ENCODE measurements at places on chromosomes 6 and 20.

- no peak for DNase-seq
Measured at GRCh38 chr6:16766043-16766536, 4.8 kb upstream of the ATXN1 start.

GRCh38 chr6:142854589-142855488 lies 90.1 kb downstream of the HIVEP2 start:
- DNase-seq, result no peak

DNA sequence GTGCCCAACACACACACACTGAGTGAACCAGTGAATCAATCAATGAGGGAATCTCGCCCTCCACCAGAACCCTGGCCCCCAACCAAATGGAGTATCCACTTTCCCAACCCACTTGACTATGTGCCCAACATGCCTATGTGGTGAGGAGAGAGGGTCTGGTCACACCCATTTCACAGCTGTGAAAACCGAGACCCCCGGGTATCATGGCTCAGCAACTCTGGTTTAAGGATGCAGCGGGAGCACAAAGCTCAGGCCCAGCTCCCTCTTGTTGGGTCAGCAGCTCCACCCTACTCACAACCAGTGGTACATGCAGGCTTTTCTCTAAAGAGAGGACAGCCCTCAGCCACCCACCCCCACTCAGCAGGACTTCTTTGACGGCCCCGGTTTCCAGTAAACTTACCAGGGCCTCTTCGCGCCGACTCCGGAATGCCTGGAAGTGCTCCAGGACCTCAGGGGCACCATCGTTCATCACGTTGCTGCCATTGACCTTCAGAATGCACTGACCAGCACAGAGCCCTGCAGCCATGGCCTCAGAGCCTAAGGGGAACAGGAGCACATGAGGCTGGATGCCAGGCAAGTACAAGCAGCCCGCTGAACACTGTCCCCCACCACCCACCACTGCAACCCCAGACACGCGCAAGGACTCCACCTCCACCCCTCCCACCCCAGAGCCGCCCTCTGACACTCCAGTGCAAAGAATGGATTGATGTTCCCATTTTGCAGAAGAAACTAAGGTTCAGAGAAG lies 174.7 kb downstream of the PREX1 start:
- DNase-seq, result no peak

DNA sequence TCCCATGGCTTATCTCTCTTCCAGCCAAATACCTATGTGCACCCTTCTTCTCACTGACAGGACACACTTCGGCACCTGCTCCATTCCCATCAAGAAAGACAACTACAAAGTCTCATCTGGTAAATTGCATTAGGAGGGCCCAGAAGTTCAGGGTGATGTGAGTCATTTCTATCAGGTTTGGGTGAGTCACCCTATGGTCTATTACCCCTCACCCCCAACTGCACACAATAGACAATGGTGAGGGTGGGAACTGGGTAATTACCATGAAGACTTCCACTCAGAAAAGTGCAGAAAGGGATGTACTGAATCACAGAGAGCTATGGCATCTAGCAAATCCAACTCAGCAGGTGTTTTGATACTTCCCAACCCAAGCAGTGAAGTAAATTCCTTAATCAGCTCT lies 54.8 kb downstream of the OPN5 start:
- DNase-seq, result no peak

- no peak for DNase-seq
Measured at GRCh38 chr6:89612121-89612520, 26.4 kb downstream of the LYRM2 start.

DNA sequence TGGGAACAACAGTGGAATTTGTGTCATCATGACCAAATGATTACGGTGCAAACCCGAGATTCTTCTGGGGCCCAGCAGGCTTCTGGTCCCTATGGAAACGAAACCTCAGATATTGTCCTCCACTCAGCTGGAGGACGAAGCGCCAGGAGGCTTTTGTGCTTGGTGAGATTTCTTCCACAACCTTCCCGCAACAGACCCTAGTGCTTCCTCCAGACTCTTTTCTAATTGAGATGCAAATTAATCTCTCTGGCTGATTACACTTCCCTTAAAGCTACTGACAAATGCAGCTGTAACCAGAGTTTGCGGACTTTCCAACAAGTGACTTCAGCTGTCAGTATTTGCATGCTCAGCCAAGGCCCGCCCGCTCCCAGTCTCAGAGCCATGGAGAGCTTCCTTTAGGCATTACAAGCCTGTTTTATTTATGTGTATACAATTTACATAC lies 96.0 kb downstream of the INSM1 start:
- DNase-seq, result no peak

- no peak for DNase-seq
Measured at GRCh38 chr6:795046-795685, 102.2 kb upstream of the EXOC2 start.

GRCh38 chr20:48359692-48360341 lies 468.0 kb downstream of the PREX1 start:
- DNase-seq, result no peak

- DNase-seq, result no peak
Measured at GRCh38 chr6:139730340-139730974, 356.0 kb upstream of the CITED2 start.

DNA sequence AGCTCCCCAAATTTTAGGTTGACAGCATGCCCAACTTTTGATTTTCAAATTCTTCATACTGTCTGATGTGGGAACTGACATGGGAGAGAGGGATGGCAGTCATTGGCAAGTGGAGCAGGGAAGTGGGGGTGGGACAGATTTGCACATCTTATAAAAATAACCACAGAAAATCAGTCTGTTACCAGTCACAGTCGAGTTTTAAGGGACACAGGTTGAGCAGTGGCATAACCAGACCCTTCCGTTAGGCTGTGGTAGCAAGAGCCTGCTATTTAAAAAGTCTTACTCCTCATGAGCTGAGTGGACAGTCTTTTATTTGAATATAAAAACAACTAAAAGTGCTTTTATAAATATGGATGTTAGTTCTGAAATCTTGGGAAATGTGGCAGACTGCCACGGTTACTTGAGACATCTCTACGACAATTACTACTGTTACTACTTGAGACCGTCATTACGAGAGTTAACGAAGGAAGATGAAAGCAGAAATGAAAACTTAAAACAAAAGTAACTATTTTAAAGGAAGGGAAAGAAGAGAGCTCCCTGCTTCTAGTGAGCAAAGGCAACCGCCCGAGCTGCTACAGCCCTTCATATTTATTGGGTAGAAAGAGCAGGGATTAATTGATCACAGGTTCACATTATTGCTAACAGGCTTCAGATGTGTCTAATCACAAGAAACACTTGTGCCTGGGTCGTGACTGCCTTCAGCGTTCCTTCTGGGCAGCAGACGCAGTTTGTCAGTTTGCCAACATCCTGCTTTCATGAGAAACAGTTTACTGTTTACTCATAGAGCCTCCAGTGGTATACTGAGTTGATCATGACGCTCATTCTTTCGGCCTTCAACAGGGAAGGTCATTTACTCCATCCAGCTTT lies 71.3 kb downstream of the EFHC1 start:
- DNase-seq, result no peak

DNA sequence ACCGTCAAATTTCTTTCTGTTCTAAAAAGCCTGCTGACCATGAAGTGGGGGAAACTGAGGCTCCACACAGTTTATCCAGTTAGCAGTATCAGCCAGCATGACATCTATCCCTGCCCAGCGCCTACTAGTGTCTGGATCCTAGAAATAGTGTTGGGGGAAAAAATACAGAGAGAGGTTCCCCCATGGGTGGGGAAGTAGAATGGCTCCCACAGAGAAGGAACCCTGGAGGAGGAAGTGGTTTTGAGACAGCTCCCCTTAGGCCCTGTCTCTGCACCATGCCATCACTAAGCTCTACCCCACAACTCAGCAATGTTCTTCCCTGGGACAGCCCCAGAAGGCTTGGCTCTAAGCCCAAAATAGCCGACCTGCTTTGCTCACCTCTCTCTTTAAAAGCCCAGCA lies 153.4 kb downstream of the MBOAT1 start:
- no peak for DNase-seq

DNA sequence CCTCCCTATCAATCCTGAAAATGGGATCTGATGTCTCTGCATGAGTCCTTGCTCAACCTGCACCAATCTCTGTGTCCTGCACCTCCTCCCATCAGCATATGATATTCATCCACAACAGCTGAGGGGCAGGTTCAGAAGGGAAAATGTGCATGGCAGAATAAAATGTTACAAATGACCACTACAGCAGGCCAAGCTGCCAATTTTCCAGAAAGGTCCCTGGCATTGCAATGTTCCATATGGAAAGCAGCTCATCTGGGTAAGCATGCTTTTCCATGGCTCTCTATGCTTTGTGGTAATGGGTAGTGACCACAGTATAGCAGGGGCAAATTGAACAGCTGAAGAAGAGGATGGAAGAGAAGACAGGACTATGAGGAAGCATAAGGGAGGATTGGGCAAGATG lies 841.2 kb upstream of the FLRT3 start:
- DNase-seq, result no peak

DNA sequence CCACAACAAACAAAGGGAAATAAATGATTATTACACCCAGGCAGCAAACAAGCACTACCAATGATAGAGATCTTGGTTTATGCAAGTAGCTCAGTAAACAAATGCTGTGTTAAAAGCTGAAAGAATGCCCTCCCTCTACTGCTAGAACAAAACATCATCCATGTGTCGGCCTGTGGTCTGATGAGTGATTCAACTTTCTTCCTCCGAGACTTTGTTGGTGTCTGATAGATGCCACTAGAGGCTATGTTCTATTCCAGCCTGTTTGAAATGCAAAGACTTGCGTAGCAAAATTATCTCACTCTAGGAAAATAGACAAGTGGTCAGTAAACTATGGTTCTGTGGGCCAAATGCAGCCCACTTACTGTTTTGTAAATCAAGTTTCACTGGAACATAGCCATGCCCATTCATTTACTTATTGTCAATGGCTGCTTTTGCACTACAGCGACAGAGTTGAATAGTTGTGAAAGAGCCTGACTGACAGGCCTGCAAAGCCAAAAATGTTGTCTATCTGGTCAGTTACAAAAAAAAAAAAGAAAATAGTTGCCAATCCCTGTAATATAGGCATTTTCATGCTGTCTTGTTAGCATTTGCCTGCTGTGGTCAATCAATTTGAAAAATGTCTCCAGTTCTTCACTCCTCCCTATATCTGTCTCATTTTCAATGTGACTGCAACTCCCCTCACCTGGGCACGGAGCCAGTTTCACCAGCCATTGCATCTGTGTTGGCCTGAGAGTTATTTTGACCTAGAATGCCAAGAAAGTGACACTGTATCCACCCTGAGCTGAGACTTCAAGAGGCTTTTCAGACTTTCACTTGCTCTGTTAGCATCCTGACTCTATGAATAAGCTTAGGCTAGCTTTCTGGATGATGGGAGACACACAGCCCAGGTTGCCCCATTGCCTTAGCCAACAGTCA lies 544.6 kb upstream of the BTBD3 start:
- no peak for DNase-seq

DNA sequence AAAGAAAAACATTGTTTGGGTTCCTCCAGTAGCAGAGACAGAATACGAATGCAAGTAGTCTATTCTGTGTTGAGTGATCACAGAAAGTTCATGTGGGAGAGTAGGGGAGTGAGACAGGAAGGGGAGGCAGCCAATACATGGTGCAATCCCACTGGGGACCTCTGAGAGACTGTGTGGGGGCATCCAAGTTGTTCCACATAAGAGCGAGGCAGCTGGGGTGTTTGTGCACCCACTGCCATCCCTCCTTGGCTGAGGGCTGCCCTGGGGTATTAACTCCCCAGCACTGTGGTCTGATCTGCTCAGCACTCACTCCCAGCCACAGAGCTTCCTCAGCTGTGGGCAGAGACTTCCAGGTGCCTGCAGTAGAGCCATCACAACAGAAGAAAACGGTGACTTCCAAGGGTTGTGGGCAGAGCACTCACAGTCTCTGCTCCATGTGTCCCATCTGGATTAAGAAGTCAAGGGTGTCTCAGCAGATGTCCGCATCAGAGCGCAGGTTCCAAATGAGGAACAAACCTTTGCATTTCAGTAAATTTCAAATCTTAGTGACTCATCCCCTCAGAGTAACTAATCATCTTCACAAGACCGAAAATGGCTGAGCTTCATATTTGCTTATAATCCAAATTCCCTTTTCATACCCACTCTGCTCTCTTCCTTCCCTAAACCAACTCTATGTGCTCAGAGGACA lies 101.9 kb upstream of the NAA20 start:
- DNase-seq, result no peak

DNA sequence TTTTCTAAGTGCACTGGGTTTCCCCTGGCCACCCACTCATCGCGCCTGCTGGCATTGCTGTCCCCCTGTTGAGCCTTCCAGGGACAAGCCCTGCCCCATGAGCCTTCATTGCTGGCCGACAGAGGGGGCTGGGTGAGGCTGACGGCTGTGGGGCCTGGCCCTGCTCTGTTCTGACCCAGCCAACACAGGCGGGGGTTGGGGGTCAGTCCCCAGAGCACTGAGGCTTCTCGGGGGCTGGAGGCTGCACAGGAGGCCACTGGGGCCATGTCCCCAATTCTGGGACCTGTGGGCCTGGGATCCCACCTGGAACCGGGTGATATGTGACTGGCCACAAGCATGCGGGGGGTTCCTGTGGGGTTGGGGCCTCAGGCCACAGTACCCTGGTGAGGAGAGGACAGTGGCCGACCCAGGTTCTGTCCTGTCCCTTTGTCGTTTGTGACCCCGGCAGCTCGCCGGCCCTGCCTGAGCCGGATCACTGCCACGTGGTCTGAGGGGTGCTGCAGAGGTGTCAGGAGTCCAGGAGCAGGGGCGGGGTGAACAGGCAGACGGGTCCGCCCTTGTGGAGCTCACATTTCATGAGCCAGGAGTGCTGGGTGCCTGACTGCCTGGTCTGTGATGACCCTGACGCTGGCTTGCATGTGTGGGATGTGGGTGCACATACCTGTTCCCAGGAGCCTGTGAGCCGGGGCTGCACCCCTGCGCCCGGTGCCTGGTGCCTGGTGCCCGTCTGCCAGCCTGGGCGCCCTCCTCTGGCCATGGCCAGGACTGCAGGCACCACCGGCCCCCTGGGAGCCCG lies 2.1 kb upstream of the COL20A1 start:
- DNase-seq, result no peak

DNA sequence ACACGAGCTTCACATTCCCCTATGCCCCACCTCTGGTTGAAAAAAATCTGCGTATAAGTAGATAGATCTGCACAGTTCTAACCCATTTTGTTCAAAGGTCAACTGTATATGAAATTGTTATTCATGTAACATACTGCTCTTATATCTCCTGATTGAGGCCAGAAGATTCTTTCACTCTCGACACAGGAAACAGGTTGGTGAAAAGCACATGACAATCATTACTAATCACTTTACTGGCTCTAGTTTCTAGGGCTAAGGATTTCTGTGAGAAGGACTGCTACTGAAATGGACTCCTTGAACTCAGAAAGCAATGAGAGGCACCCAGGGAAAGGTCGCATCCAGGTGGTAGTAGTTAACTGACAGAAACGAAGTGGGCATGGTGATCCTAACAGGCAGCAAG lies 21.7 kb downstream of the PDSS2 start:
- DNase-seq, result no peak

- DNase-seq, result peak; percentile 2
Measured at GRCh38 chr6:166604328-166604727, 17.9 kb upstream of the RAMACL start.

- DNase-seq, result no peak
Measured at GRCh38 chr20:4780245-4780644, 58.5 kb downstream of the PRND start.

- DNase-seq, result no peak
Measured at GRCh38 chr6:121844898-121845297, 409.5 kb downstream of the GJA1 start.
